ENCODE measurements at places on chromosomes 3 and 15.

GRCh38 chr3:30492322-30493192 is 113.8 kb upstream of the TGFBR2 start:
- no peak for DNase-seq

- no peak for DNase-seq
Observed at GRCh38 chr15:75062706-75063105, 39.3 kb downstream of the PPCDC start.

- DNase-seq, result no peak
Observed at GRCh38 chr3:188627652-188628051, 473.7 kb downstream of the LPP start.

GRCh38 chr3:99084156-99084555 is 182.7 kb upstream of the DCBLD2 start:
- DNase-seq, result no peak

GRCh38 chr3:2880218-2880756 is 229.9 kb downstream of the IL5RA start:
- DNase-seq, result no peak

DNA sequence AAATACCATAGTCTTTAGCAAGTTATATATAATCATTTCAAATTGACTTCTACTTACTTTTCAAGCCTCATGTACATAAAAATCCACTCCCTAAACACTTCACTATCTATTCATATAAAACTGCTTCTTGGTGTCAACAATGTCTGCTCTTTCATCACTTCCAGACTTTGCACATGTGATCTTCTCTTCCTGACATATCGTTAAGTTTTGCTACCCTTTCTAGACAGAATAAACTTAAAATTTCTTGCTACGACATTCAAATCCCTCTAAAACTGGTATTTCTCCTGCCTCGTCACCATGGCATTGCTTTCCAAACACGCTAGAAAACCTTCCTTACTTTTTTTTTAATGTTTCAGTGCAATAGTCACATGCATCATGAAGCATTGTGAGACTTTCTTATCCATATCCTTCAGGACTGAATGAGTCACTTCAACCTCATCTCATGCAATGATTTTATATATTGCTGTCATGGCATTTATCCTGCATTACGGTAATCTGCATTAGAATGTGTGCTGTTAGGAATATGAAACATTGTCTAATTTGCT is 122.8 kb downstream of the GMNC start:
- DNase-seq, result no peak

GRCh38 chr15:59565299-59565698 is 46.3 kb upstream of the GCNT3 start:
- DNase-seq, result no peak

DNA sequence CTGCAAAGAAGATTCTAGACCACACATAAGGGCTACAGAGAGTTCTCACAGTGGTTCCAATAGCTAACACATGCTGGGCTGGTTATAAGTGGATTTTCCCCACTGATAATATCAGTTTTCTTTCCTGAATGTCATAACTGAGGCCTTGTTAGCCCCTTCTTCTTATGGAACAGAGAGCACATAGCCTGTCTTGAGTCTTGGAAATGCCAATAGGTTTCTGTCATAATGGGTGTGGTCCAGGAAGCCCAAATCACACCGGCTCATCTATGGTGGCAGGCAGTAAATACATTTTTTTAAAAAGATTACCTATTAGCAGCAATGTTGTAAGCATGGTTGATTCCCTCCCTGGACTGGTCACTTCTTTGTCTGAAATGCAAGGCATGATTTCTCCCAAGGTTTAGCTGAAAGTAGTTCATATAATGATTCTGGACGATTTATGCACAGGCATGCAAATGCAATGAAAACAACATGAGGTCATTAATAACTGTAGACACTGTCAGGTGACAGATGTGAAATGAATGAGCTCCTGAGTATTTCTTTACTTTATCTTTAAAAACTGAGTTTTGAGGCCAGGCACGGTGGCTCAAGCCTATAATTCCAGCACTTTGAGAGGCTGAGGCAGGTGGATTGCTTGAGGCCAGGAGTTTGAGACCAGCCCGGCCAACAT is 67.2 kb upstream of the ATP2C1 start:
- no peak for DNase-seq

GRCh38 chr3:24018784-24019570 is 73.9 kb downstream of the NR1D2 start:
- no peak for DNase-seq

DNA sequence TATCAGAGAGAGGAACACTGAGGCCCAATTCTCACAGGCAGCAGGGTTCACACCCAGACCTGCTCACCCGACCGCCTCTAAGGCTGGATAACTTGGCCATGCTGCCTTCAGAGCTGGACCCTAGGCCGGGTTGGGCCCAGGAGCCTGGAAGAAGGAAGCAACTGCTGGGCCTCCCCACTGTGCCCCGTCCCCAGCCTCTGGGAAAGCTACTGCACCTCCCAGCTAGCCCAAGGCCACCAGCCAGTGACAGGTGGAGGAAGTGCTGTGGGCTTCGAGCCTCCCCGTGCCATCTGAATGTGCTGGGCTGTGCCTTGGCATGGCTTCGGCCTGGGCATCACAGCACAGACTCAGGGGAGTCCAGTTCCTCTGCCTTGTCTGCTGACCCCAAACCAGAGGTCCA is 62.5 kb upstream of the RPL32 start:
- no peak for DNase-seq

- DNase-seq, result no peak
Observed at GRCh38 chr3:41137686-41138111, 61.6 kb upstream of the CTNNB1 start.

DNA sequence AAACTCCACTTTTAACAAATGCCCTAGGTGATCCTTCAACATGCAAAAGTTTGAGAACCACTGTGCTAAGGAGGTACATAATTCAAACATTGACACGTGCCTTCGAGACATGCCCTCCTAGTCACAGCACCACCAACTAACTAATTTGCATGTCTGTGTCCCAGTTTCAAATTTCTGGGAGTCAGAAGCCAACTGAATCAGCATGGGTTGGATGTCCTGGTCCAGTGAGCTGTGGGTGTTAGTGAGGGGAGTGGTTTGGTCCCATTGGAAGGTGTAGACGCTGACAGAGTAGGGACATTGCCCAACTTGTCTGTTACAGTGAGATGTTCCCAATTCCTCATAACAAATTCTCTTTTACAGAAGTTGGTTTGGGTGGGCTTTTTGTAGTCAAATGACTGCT is 67.3 kb upstream of the ADPGK start:
- DNase-seq, result no peak

GRCh38 chr3:184314700-184315542 is 515 bp downstream of the EIF4G1 start:
- DNase-seq, result peak; percentile 62

GRCh38 chr3:48855681-48856447 is 8.2 kb upstream of the PRKAR2A start:
- DNase-seq, result no peak

- no peak for DNase-seq
Observed at GRCh38 chr3:16728770-16729745, 123.8 kb upstream of the DAZL start.

- DNase-seq, result no peak
Observed at GRCh38 chr3:99330281-99330680, 308.1 kb upstream of the COL8A1 start.

DNA sequence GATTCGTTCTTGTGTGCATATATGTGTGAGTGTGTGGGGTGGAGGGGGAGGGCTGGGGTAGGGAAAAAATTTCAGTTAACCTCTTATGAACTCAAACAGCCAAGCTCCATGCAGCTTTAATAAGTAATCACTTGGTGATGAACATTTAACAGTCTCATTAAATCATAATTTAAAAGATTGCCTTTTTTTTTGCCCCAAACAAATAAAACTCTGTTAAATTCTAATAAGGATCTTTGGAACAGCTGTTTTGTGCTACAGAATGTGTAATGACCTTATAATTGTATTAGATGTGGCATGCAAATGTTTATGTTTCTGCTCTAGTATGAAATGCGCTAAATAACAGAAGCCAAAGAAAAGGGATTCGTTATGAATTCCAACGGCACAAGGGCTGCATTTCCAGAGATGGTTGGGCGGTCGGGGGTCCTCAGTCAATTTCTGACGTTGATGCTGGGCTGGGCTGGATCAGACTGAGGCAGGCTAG is 80.0 kb upstream of the RORA start:
- no peak for DNase-seq

- no peak for DNase-seq
Observed at GRCh38 chr3:26587571-26587970, 35.0 kb upstream of the LRRC3B start.

GRCh38 chr3:177833332-177833731 is 636.0 kb upstream of the TBL1XR1 start:
- no peak for DNase-seq

DNA sequence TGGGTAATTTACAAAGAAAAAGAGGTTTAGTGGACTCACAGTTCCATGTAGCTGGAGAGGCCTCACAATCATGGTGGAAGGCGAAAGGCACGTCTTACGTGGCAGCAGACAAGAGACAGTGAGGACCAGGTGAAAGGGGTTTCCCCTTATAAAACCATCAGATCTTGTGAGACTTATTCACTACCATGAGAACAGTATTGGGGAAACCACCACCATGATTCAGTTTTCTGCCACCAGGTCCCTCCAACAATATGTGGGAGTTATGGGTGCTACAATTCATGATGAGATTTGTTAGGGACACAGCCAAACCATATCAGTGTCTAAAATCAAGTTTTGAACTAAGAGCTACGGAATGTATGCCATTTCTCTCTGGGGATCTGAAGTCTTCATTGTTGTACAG is 354.8 kb upstream of the C2CD4B start:
- DNase-seq, result peak; percentile 14

DNA sequence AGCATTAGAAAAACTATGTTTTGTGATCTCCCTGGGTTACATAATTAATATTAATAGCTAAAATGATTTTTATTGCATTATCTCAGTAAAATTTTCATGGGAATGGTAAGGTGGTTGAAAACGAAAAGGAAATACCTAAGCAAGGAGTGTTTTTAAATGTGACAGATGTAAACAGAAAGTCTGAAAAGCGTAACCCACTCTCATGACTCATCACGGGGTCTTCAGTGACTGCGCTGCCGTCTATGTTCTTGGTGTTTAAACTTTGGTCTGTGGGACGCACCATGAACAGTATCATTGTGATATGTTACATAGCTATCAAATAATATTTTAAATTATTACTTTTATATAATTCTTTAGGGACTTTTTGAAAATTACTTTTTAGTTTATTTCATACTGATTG is 19.8 kb downstream of the LRCH3 start:
- no peak for DNase-seq

DNA sequence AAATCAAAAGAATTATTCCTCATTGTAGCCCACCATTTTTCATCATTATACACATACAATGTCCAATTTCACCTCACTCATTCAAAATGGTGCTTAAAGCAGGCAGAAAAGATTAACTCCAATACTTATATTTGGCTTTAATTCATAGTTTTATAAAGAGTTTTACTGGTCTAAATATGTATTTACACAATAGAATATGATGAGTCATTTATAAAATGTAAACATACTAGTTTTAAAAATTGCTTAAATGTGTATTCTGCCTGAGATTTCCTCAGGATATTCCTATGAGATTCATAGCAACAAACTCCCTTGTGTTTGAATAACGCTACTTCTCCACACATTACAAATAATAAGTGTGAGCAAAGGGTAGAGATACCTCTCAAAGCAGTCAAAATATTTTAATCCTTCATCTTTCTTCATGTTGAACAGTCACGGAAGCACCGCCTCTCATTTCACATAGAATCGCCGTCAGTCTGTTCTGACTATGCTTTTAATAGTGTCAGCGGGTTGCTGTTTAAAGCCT is 75.7 kb upstream of the GBE1 start:
- DNase-seq, result no peak

- no peak for DNase-seq
Observed at GRCh38 chr3:155242342-155242741, 51.1 kb downstream of the STRIT1 start.

GRCh38 chr15:93428807-93429351 is 339.9 kb upstream of the RGMA start:
- no peak for DNase-seq

- DNase-seq, result no peak
Observed at GRCh38 chr3:157148196-157148889, 11.6 kb downstream of the CCNL1 start.

- no peak for DNase-seq
Observed at GRCh38 chr3:14403619-14404155, 1.3 kb downstream of the SLC6A6 start.

DNA sequence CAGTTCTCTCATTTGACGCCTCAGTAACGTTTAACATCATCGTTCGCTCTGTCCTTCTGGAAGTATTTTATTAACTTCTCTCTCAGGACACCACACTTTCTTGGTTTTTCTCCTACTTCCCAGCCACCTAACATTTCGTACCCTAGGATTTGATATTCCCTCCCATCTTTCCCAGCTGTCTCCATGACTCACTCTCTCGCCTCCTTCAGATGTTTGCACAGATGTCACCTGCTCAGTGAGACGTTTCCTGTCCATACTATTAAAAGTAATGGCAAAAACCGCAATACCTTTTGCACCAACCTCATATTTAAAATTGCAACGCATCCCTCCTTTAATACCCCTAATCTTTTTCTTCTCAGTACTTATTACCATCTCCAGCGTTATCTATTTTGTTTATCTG is 62.1 kb upstream of the SPRED1 start:
- DNase-seq, result no peak

DNA sequence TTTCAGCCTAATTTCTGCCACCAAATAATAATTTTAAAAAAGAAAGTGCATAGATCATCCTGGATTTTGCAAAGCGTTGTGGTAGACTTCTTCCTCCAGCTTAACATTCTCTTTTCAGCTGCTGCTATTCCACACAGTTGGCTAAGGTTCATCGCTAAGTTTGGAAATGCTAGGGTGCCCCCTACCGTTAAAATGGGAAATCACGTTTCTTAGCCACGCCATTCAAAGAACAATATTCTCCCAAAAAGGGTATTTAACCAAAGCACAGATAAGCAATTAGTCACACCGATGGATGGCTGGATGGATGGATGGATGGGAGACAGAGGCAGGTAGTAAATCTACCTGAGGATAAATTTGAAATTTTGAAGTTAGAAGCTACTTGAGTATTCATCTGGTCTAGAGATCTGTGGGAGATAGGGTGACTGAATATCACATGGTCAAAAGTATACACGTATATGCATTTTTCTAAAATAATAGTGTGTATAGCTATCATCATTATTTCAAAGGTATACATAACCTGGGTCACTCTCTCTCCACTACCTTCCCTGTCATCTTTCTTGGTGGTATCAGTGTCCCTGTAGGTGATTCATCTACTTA is 67.2 kb downstream of the EFHB start:
- peak; percentile 29 for DNase-seq

GRCh38 chr3:61269435-61269834 is 18.2 kb upstream of the FHIT start:
- no peak for DNase-seq
